ENCODE measurements at places on chromosomes 2 and 18. TPM values are rescaled to one million over a fixed set of nuclear protein-coding genes. Genes with fewer than 3 reads are reported as not detected.

Gene CHAC2
- 4.2 TPM for polyA plus RNA-seq

GRCh38 chr2:228048838-228049490, 132.5 kb downstream of the SPHKAP start:
- no peaks in the 10 kb centered on the region for H3K27me3 ChIP-seq
- H3K36me3 ChIP-seq: no peaks in the 10 kb centered on the region
- H3K4me1 ChIP-seq: no peaks in the 10 kb centered on the region
- no peak overlapping the region for H3K27ac ChIP-seq
- DNase-seq: no peak

Gene AMER3
- polyA plus RNA-seq: not detected

Gene EFHD1
- 26.8 TPM for polyA plus RNA-seq

Gene TXNDC2
- polyA plus RNA-seq: not detected

Gene SPATA3
- not detected for polyA plus RNA-seq

DNA sequence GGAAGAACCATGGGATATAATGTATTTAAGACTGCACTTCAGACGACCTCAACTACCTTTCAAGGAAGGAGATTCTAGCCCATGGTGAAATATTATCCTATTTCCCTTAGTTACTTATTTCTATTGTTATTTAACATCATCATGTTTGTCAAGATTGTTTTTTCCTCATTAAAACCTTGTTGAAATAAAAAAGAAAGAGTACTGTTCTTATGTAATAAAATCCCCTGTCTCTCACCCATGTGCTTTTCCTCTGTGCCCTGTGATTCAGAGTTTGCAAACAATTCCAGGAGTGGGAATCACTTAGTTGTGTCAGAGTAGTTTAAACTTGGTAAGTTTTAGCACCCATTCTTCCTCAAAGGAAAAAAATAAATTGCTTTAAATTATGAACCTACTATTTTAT, 43.6 kb downstream of the ERBB4 start:
- H3K36me3 ChIP-seq: no peaks in the 10 kb centered on the region
- DNase-seq: no peak
- H3K27me3 ChIP-seq: no peaks in the 10 kb centered on the region
- no peaks in the 10 kb centered on the region for H3K4me1 ChIP-seq
- H3K4me3 ChIP-seq: no peak overlapping the region

- no peak overlapping the region for H3K27ac ChIP-seq
- no peak overlapping the region for H3K4me3 ChIP-seq
- DNase-seq: no peak
- no peaks in the 10 kb centered on the region for H3K4me1 ChIP-seq
- H3K27me3 ChIP-seq: no peaks in the 10 kb centered on the region
These were observed 1.0 kb downstream of the FAM178B start for GRCh38 chr2:96985181-96985945.

Gene IGFBP2
- polyA plus RNA-seq: 90.7 TPM
